Activated CD8-positive, alpha-beta memory T cell treated with anti-CD3 and anti-CD28 coated beads for 4 hours (primary cell): ENCODE measurements at places on chromosomes 1 and 21.

- peak; percentile 14 for DNase-seq
Observed at GRCh38 chr1:66335859-66336640, 197.9 kb upstream of the SGIP1 start.

GRCh38 chr1:184633785-184634184, 120.9 kb downstream of the EDEM3 start:
- no peak for DNase-seq

- DNase-seq, result no peak
Observed at GRCh38 chr1:41670217-41670957, 185.9 kb upstream of the EDN2 start.

DNA sequence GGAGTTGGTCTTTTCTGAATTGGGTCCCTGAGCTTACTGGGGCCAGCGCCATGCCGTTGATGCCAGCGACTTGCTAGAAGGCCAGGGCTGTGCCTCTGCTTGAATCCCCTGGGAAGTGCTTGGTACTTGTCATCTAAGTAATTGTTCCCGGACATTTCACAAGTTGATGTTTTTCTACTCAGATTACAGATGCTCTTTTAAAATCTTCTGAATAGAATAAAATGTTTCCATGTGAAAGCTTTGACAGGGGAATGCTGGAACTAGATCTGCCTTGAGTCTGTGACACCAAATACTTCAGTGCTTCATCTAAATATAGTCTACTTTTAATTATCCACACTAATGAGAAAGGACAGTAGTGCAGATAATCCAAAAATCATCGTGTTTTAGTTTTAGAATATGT, 38.3 kb downstream of the PTGFRN start:
- no peak for DNase-seq

- DNase-seq, result no peak
Observed at GRCh38 chr1:84382127-84382526, 16.2 kb upstream of the DNASE2B start.

DNA sequence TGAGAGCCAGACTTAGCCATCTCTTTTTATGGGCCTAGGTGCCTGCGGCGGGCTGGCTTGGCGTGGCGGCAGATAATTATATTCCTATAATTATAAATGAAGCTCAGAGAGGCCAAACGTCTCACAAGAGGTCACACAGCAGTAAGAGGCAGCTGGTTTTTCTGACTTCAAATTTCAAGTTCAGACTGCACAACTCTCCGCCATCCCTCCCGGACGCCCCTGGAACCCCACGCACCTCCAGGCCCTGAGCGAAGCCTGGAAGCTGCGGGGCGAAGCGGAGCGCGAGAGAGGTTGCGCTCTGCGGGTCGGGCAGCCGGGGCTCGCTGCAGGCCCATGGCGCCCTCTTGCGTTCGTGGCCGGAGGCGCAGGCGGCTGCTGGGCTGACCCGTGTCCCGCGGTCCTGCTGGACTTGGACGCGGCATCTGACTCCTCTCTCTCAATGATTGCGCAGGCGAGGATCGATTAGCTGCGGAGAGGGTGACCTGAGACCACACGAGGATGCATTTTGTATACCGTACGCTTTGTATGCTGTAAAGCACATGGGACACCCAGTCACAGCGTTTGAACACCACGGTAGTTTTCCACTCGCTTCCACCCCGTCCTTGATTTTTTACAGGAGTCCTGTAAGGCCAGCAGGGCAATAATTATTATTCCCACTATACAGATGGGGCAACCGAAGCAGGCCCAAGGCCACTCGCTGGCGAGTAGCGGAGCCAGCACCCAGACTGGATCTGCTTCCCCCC, 272.7 kb downstream of the FOXD2 start:
- DNase-seq, result peak; percentile 22

DNA sequence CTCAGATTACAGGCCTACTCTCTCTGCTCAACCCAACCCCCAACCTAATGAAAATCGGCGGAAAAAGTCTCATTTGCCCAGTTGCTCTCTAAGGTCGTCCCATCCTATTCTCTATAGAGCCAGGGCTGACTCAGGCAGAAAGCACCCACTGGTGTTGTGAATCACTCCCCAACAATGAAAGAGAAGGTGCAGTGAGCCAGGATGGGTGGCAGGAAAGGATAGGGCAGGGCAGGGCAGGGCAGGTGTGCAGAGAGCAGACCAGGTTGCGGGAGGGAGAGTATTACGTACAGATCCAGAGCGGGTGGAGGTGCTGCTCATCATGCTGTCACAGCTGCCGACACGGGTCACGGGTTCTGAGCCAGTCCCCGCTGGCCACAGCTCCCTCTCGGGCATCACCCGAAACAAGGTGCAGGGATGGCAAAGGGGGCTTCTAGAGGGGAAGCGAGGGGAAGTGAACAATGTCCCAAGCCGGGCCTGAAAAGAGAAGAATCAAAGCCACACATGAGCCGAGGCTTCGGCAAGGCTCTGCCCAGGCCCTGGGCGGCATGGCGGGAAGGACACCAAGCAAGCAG, 5.3 kb downstream of the C1orf116 start:
- DNase-seq, result no peak

- no peak for DNase-seq
Observed at GRCh38 chr1:95558791-95559190, 324.8 kb downstream of the RWDD3 start.
